ENCODE measurements at places on chromosomes 16 and 17.
A peak's percentile ranks its signal among the peaks of the same experiment; 100 is the strongest.

DNA sequence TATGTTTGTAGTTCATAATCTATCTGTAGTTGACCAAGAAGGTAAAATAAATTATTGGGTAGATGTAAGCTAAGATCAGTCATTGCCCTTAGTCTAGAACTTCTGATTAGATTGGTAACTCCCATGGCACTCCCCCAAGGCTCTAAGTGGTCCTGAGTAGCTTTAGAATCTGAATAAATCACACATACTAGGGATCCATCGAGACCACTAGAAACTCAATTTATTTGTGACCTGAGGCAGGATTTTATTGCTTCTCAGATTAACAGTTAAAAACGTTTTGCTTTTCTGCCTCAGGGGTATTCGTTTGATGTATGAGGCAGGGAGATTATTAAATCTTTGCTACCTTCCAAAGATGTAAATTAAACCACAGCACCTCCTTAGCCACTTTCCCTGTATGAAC, 24.9 kb downstream of the CMTR2 start:
- H3K4me3 ChIP-seq, result no peak overlapping the region
- DNase-seq, result no peak
- no peaks in the 10 kb centered on the region for H3K4me1 ChIP-seq
- no peaks in the 10 kb centered on the region for H3K36me3 ChIP-seq

- no peak for DNase-seq
Measured at GRCh38 chr17:51703361-51704341, 443.3 kb downstream of the UTP18 start.

DNA sequence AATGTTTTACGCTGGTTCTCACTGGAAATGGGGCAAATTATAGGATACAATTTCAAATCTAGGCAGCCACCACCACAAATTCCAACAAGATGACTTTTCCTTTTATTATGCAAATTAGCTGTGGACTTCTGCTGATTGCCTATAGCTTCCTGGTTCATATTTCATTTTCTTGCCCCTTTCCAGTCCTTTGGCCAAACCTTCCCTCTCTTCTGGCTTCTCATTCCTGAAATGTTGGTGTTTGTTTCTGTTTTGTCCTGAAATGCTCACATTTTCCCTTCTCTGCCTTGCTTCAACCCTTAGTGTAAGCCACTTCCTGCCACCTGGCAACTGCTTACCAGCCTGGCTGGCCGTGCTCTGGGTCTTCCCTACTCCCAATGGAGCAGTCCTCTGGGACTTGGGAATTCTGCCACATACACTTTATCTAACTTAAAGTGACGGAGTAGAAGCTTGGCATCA, 14.0 kb downstream of the PRSS54 start:
- H3K4me1 ChIP-seq, result no peaks in the 10 kb centered on the region
- H3K4me3 ChIP-seq, result no peak overlapping the region
- H3K36me3 ChIP-seq, result no peaks in the 10 kb centered on the region
- H3K27me3 ChIP-seq, result no peaks in the 10 kb centered on the region
- H3K27ac ChIP-seq, result no peak overlapping the region

DNA sequence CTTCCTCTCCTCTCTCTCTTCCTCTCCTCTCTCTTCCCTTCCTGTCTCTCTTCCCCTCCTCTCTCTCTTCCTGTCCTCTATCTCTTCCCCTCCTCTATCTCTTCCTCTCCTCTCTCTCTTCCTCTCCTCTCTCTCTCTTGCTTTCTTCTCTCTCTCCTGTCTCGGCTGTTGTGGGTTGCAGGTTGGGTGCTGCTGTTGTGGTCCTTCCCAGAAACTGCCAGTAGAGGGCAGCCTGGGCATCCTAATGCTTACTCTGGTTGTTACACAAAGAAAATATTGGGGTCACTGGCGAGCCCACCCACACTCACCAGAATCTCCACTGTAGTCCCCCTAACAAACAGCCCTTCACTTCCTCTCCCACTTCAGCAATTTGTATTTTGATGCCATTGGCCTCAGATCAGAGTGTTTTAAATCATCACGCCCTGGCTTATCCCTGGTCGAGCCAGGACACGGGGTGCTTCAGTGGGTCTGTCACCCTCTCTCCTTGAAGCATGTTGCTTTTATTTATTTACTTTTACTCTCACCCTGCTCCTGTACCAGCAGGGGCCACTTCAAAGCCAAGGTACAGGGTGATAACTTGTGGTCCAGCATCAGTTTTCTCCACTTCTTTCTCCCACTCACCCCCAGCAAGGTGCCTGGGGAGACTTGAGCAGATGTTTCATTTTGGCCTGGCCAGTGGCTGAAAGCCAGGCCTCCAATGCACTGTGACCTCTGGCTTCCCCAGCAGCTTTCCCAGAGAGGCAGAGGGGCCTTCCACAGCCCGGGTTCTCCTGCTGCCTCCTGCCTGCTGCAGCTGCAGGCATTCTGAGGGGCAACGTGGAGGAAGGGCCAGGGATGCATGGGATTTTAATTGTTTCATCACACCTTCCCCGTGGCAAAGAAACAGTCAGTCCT, 4.7 kb upstream of the MMP15 start:
- H3K27me3 ChIP-seq, result no peaks in the 10 kb centered on the region
- peaks cover 6% of the 10 kb centered on the region for H3K36me3 ChIP-seq
- H3K27ac ChIP-seq, result no peak overlapping the region
- peak; percentile 41 for DNase-seq
- peaks cover 6% of the 10 kb centered on the region for H3K4me1 ChIP-seq
- H3K4me3 ChIP-seq, result no peak overlapping the region

- DNase-seq, result no peak
- no peaks in the 10 kb centered on the region for H3K36me3 ChIP-seq
- H3K4me1 ChIP-seq, result no peaks in the 10 kb centered on the region
- H3K4me3 ChIP-seq, result no peak overlapping the region
- no peaks in the 10 kb centered on the region for H3K27me3 ChIP-seq
Measured at GRCh38 chr17:12348476-12348875, 317.2 kb upstream of the MYOCD start.

- no peak for DNase-seq
- no peaks in the 10 kb centered on the region for H3K27me3 ChIP-seq
- peak overlapping the region; percentile 96 for H3K27ac ChIP-seq
- H3K4me3 ChIP-seq, result peak overlapping the region; percentile 90
Measured at GRCh38 chr17:35577830-35578196, 558 bp downstream of the PEX12 start.

GRCh38 chr17:77319211-77320043, 178.7 kb downstream of the SEC14L1 start:
- H3K4me1 ChIP-seq, result peaks cover 31% of the 10 kb centered on the region
- H3K36me3 ChIP-seq, result no peaks in the 10 kb centered on the region
- peak; percentile 51 for DNase-seq

- no peak overlapping the region for H3K4me3 ChIP-seq
- DNase-seq, result no peak
- no peak overlapping the region for H3K27ac ChIP-seq
- peaks cover 20% of the 10 kb centered on the region for H3K4me1 ChIP-seq
Measured at GRCh38 chr17:42363767-42364585, 24.3 kb downstream of the STAT3 start.

GRCh38 chr17:8894673-8895578, 27.5 kb upstream of the PIK3R6 start:
- H3K4me1 ChIP-seq, result peaks cover 52% of the 10 kb centered on the region
- no peak overlapping the region for H3K27ac ChIP-seq
- peaks cover 57% of the 10 kb centered on the region for H3K36me3 ChIP-seq
- peak; percentile 24 for DNase-seq

GRCh38 chr17:61723183-61723582, 132.2 kb upstream of the NACA2 start:
- H3K27me3 ChIP-seq, result no peaks in the 10 kb centered on the region
- no peaks in the 10 kb centered on the region for H3K4me1 ChIP-seq
- H3K4me3 ChIP-seq, result no peak overlapping the region
- DNase-seq, result no peak

- no peaks in the 10 kb centered on the region for H3K36me3 ChIP-seq
- H3K27me3 ChIP-seq, result no peaks in the 10 kb centered on the region
- H3K4me3 ChIP-seq, result no peak overlapping the region
Measured at GRCh38 chr16:70302745-70303144, 3.8 kb downstream of the DDX19B start.

GRCh38 chr16:87171723-87172122, 145.5 kb downstream of the C16orf95 start:
- no peaks in the 10 kb centered on the region for H3K4me1 ChIP-seq
- H3K27ac ChIP-seq, result no peak overlapping the region
- no peak for DNase-seq
- H3K36me3 ChIP-seq, result no peaks in the 10 kb centered on the region
- no peak overlapping the region for H3K4me3 ChIP-seq

DNA sequence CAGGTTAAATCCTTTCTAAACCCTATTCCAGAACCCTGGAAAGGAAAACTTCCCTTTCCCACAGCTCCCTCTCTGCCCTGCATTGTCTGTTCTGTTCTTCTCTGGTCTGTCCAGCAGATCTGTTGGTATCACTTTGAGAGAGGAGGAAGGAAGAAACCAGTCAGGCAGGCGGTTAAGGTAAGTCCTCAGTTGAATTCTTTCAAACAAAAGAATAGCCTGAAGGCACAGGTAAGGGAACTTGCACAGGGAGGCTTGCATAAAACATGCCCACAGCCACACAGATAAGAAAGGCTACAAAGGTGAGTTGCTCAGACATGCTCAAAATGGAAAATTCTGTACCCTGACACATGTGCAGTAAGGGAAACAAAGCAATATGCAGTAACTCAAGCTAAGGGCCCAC, 595.7 kb upstream of the CDH5 start:
- no peaks in the 10 kb centered on the region for H3K36me3 ChIP-seq
- no peaks in the 10 kb centered on the region for H3K27me3 ChIP-seq
- no peak overlapping the region for H3K4me3 ChIP-seq
- H3K4me1 ChIP-seq, result no peaks in the 10 kb centered on the region
- no peak overlapping the region for H3K27ac ChIP-seq
- DNase-seq, result no peak

- H3K4me3 ChIP-seq, result no peak overlapping the region
- H3K27me3 ChIP-seq, result no peaks in the 10 kb centered on the region
- H3K27ac ChIP-seq, result no peak overlapping the region
- no peaks in the 10 kb centered on the region for H3K4me1 ChIP-seq
Measured at GRCh38 chr17:75570772-75571171, 16.8 kb upstream of the MYO15B start.

DNA sequence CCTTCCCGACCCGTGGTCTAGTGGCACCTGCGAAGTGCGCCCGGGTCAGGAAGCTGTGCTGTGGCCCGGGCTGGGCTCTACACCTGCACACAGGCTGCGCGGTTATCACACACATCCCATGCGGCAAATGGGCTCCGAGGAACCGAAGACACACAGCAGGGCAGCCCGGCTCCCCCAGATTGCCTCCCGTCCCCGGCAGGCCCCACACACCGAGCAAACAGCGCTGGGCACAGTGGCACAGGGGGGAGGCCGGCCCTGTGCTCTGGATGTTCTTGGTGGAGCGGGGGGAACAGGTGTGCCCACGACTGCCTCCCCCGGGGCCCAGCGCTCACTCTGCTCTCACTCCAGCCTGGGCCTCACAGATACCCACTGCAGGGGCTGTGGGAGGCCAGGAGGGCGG, 28.9 kb upstream of the PABPN1L start:
- H3K27me3 ChIP-seq, result no peaks in the 10 kb centered on the region
- no peaks in the 10 kb centered on the region for H3K36me3 ChIP-seq
- DNase-seq, result no peak
- no peak overlapping the region for H3K27ac ChIP-seq
- no peaks in the 10 kb centered on the region for H3K4me1 ChIP-seq
- H3K4me3 ChIP-seq, result no peak overlapping the region

GRCh38 chr17:44267818-44268490, at the start of gene SLC4A1:
SLC4A1 (minus strand) TSS chr17:44268135; CDS start chr17:44262866, 5,269 bp downstream.
- no peak within 1 kb of the TSS for H3K4me3 ChIP-seq
- DNase-seq, result no peak
- H3K27me3 ChIP-seq, result no peaks in the 10 kb centered on the region
- H3K36me3 ChIP-seq, result no peaks in the 10 kb centered on the region
- H3K4me1 ChIP-seq, result no peaks in the 10 kb centered on the region
- H3K27ac ChIP-seq, result no peak within 1 kb of the TSS

DNA sequence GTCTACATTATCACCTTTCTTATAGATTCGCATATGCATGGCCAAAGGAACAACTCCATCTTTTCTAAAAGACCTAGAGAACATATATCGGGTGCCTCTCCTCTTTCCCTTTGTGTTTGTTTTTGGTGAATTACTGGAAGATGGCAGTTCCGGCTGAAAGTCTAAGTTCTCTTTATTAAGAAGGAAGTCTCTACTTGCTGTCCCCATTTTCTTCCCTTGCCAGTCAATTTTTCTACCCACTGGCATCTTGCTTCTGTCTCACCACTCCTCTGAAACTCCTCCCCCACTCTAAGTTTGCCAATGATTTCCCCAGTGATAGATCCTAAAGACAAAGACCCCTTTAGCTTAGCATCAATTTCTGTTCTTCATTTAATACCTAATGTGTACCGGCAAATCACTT, 93.9 kb upstream of the CORO6 start:
- H3K4me3 ChIP-seq, result no peak overlapping the region
- no peak for DNase-seq
- no peaks in the 10 kb centered on the region for H3K36me3 ChIP-seq
- no peaks in the 10 kb centered on the region for H3K27me3 ChIP-seq

GRCh38 chr17:66676421-66676820, 158.5 kb upstream of the CACNG5 start:
- no peak overlapping the region for H3K27ac ChIP-seq
- peaks cover 9% of the 10 kb centered on the region for H3K4me1 ChIP-seq
- no peaks in the 10 kb centered on the region for H3K27me3 ChIP-seq

DNA sequence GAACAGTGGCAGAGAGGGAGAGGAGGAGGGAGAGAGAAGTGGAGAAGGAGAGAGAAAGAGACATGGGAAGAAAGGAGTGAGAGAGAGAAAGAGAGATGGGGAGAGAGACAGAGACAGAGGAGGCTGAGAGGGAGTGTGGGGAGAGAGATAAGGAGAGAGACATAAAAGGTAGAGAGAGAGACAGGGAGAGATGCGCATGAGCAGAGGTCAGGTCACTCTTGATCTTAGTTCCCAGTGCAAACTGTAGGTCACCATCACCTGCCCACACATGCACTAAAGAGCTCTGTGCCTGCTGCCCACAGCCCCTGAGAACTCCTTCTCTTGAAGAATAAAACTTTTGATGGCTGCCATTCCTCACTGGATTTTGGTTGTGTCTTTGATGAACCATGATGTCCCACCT, 14.9 kb downstream of the KRT33A start:
- H3K36me3 ChIP-seq, result no peaks in the 10 kb centered on the region
- no peak overlapping the region for H3K4me3 ChIP-seq
- H3K27ac ChIP-seq, result no peak overlapping the region
- no peaks in the 10 kb centered on the region for H3K27me3 ChIP-seq

DNA sequence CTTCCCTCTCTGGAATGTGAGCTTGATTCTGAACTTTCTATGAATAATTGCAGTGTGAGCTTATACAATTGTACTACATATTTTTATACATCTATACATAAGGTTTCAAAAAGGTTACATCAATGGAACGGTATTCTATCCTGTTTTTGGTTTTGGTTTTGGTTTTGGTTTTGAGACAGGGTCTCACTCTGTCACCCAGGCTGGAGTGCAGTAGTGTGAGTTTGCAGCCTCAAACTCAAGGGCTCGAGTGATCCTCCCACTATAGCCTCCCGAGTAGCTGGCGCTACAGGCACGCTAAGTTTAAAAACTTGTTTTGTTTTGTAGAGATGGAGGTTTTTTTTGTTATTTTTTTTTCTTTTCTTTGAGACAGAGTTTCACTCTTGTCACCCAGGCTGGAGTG, 1.1 kb downstream of the CTRB1 start:
- H3K4me1 ChIP-seq, result no peaks in the 10 kb centered on the region
- no peaks in the 10 kb centered on the region for H3K27me3 ChIP-seq
- DNase-seq, result no peak
- H3K27ac ChIP-seq, result no peak overlapping the region
- no peaks in the 10 kb centered on the region for H3K36me3 ChIP-seq

Measured in effector memory CD4-positive, alpha-beta T cell (primary cell).